Activated CD4-positive, alpha-beta T cell treated with anti-CD3 and anti-CD28 coated beads, Interleukin-2, amount 10 ng/mL, durations not matched to agents 24 days and 14 days (primary cell): ENCODE measurements at places on chromosomes 5 and 9. TPM values are rescaled to one million over a fixed set of nuclear protein-coding genes. Genes with fewer than 3 reads are reported as not detected.
A peak's percentile ranks its signal among the peaks of the same experiment; 100 is the strongest.

DNA sequence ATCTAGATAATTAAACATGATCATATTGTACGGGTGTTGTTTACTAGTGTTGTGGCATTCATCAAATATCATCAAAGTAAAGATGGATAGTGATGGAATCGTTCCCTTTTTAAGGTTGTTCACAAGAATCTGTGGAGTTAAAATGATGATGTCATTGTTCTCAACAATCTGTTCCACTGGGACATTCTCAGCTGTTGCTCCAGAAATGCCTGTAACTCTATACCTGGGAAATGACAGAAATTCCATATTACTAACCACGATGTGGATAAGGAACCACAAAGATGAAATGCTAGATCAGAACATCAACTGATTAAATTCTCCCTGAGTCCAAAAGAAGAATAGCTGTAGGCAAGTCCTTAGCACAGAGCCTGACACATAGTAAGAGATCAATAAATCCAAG is 38.0 kb downstream of the RIGI start:
- no peak for DNase-seq

DNA sequence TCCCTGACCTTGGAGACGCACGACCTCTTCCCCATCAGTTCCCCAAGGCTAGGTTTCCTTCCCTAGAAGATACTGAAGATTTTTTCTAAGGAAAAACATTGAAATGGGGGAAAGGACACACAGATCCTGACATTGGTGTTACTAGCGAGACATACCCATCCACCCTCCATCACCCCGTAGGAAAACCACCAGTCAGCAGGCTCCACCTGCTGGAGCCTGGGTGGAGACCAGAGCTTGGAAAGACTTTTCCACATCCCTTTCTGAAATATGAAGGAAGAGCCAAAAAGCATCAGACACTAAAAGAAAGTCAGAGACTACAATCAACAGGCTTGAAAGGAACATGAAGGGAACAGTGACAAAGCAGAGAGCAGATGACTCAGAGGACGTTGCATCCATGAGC is 638.0 kb downstream of the IRX1 start:
- no peak for DNase-seq

- DNase-seq: no peak
Measured at GRCh38 chr9:73038089-73038509, 85.2 kb upstream of the ALDH1A1 start.

DNA sequence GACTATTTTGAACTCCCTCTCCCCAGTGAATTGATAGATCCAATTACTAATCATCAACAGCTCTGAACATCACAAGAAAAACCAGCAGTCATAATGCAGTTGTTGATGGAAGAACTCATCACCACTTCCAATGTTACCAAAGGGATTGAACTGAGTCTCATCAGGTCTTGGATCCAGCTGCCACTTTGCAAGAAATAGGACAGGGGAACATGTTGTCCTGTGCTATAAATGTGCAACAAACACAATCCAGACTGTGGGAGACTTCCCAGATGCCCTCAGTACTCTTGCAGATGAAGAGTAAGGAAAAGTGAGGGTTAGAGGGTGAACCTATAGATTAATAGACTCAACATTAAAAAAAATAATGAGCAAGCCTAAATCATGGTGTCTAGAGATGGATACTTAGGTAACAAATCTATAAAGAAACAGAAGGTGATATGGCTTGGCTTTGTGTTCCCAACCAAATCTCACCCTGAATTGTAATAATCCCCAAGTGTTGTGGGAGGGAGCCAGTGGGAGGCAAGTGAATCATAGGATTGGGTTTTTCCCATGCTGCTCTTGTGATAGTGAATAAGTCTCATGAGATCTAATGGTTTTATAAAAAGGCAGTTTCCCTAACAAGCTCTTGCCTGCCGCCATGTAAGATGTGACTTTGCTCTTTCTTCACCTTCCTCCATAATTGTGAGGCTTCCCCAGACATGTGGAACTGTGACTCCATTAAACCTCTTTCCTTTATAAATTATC is 63.4 kb upstream of the PAPPA start:
- no peak for DNase-seq

- no peak for DNase-seq
Measured at GRCh38 chr5:421287-421880, 21.6 kb upstream of the EXOC3 start.

- DNase-seq: no peak
Measured at GRCh38 chr9:110334183-110334582, 3.5 kb downstream of the TXNDC8 start.

- no peak for DNase-seq
Measured at GRCh38 chr5:6458833-6459232, 10.2 kb downstream of the UBE2QL1 start.

- peak; percentile 73 for DNase-seq
Measured at GRCh38 chr9:20504930-20505329, 117.4 kb downstream of the MLLT3 start.

- no peak for DNase-seq
Measured at GRCh38 chr5:57863661-57864060, 381.1 kb upstream of the ACTBL2 start.

- DNase-seq: no peak
Measured at GRCh38 chr5:58106754-58107410, 353.0 kb downstream of the PLK2 start.

GRCh38 chr5:91225848-91226686 is 157.1 kb downstream of the ARRDC3 start:
- peak; percentile 87 for DNase-seq

DNA sequence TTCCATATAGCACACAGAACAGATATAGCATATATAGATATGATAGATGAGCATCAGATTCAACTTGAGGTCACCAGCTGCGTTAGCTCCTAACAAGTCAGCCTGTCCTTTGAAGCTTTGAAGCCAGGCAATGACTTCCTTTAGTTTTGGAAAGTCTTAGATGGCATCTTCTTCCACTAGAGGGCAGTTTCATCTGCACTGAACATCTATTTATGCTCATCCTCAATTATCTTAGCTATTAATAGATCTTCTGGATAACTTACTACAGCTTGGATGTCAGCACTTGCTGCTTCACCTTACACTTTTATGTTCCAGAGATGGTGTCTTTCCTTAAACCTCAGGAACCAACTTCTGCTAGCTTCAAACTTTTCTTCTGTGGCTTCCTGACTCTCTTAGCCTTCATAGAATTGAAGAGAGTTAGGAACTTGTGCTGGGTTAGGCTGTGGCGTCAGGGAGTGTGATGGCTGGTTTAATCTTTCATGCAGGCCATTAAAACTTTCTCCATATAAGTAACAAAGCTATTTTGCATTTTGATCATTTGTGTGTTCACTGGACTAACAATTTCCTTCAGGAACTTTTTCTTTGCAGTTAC is 1401.4 kb downstream of the EFNA5 start:
- DNase-seq: no peak

DNA sequence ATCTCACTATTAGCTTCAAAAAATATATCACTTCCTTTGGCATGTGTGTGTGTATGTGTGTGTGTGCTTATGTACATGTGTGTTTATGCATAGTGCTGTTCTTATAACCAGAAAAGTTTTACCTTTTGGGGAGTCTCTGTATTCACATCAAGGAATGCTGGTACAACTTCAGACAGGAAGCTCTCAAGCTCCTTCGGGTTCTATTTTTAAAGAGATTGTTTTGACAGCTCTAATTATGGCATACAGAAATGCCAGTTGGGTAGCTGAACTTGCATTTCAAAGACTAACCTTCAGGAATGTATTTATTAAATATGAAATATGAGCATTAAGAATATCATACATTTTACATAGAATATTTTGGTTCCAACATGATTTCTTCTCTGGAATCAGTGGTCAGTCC is 163.1 kb downstream of the DTWD2 start:
- DNase-seq: no peak

- peak; percentile 91 for DNase-seq
Measured at GRCh38 chr9:98790842-98791607, 5.3 kb downstream of the ANKS6 start.

GRCh38 chr9:91710158-91710557 is 239.9 kb downstream of the ROR2 start:
- DNase-seq: no peak

- no peak for DNase-seq
Measured at GRCh38 chr5:82628364-82628910, 350.3 kb upstream of the RPS23 start.

GRCh38 chr5:56176871-56177533 is 56.1 kb downstream of the ANKRD55 start:
- no peak for DNase-seq

- peak; percentile 79 for DNase-seq
Measured at GRCh38 chr9:97714435-97714834, 17.3 kb upstream of the XPA start.

DNA sequence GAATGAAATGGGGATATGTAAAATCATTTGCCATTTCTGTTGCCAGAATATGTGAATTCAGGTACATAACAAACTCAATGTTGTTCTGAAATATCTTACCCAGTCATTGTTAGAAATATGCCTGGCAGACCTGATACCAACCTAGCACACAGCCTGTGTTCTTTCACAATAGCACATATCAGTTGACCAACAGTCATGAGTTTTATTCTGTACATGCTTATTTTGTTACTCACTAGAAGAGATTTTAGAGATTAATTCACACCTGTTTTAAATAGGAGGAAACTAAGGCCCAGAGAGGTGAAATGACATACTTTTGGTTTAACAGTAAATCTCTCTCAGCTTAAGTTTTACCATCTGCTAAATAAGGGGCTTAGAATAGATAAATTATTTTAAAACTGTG is 8.4 kb upstream of the PPP1R2B start:
- DNase-seq: no peak

DNA sequence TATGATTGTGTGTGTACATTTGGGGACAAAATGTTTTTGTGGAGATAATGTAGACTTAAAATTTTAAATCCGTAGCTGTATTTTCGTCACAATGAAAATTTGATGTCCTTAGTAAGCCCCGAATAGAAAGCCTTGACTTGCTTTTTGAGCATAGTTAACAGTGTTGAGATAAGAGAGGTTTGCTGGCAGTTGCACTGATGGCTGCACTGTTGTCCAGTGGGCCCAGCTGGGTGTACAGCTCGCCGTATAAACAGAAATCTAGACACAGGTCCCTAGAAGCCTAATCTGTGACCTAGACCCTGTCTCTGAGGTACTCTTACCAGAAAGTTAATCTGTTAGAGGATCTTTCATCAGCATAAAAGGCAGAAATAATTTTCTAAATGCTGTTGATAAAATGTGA is 271.3 kb upstream of the DMRT1 start:
- DNase-seq: no peak

DNA sequence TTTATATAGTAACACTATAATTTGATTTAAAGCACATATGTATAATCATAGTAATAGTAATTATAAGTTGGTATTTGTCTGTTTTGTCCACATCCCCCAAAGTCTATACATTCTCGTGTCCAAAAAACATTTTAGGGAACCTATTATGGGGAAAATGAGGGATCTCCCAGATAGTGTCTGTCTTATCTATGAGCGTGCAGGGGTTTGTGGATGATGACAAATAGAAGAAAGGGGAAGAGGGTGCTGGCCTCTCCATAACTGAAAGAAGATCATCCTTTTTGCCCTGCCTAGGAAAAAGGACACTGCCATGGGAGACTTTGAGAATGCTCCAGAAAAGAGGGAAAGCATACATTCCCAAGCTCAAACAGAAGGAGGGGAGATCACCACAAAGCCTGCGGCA is 45.3 kb downstream of the C5orf22 start:
- no peak for DNase-seq

DNA sequence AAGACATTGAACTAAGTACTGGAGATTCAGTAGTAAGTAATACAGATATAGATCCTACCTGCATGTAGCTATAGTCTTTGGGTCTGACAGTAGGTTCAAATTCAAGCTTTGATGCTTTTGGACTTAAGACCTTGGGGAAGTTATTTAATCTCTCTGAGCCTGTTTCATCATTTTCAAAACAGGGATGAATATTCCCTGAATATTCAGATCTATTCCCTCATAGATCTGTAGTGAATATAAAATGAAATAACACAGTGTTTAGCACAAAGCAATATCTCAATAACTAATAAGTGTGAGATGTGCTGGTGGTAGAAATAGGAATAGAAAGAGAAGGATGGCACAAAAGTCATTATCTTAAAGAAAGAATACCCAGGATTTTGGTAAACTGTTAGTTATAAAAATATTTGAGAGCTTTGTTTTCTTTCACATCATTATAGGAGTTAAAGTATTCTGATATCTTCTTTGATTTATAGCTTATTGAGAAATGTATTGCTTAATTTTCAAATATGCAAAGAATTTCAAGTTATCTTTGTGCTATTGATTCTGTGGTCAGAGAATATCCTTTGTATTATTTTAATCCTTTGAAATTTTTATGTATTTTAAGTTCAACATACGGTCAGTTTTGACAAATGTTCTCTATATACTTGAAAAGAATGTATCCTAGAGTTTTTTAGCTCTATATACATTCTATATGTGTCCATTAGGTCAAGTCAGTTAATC is 11.4 kb upstream of the RANBP3L start:
- no peak for DNase-seq

Gene FBN2
- total RNA-seq: not detected in 2 replicates

Gene UBE2QL1
- 0.54 and 0.77 TPM in 2 replicates for total RNA-seq

Gene GLDC
- 0.73 and 1.1 TPM in 2 replicates for total RNA-seq

Gene PCDH1
- total RNA-seq: 0.17 TPM in 1 of 2 replicates, not detected in the other

Gene KCNMB1
- total RNA-seq: 0.07 TPM in 1 of 2 replicates, not detected in the other

Gene SEMA5A
- not detected in 2 replicates for total RNA-seq

Gene RPL12
- 1,245 and 1,252 TPM in 2 replicates for total RNA-seq
